ENCODE measurements at places on chromosomes 1 and 21.

DNA sequence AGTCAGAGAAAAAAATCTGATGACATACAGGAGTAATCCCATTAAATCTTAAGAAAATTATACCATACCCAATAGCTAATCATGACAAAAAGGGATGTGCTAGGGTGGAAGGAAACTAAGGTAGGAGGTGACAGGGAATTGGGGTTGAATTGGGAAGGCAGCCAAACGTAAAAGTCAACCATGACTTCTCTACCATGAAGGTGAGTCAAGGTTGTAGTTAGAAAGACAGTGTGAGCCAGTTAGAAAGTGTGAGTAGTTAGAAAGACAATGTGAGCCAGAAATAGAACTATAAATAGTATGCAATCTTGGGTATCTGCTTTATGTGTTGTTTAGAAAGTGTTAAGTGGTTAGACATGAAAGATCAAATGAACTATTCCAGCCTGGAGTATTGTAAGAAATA is 556.8 kb downstream of the AGBL4 start:
- DNase-seq, result no peak

DNA sequence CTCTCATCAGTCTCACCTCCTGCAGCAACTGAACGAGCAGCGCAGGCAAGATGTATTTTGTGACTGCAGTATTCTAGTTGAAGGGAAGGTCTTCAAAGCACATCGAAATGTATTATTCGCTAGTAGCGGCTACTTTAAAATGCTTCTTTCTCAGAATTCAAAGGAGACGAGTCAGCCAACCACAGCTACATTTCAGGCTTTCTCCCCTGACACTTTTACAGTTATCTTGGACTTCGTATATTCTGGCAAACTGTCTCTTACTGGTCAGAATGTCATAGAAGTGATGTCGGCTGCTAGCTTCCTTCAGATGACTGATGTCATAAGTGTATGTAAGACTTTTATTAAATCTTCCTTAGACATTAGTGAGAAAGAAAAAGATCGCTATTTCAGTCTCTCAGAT is 53.7 kb downstream of the ZBTB8A start:
- no peak for DNase-seq

GRCh38 chr1:108190001-108190634 is 10.0 kb downstream of the SLC25A24 start:
- DNase-seq, result no peak

DNA sequence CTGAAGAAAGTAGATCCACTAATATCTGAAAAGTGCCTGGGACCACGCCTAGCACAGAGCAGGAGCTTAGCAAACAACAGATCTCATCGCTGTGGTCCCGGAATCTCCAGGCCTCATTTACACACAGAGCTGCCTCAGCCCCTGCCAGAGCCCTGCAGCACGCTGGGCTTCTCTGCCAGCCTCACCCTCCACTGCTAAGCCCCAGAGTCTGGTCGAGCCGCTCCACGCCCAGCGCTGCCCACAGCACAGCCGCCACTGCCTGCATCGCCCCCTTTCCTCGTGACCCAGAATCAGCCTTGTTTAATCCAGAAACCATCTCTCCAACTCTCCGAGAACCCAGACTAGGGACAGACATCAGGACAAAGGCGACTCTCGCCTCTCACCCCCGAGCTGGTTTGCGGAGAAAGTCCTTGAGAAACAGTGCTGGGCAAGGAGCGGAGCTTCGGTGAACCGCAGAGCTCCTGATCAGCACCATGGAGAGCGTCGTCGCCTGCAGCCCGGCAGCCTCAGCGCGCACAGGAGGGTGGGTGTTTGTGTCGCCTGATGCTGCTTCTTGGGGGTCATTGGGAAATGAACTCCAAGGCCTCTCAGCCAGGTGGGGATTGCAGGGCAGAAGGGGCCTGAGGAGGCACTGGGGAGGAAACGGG is 145.1 kb downstream of the NPHP4 start:
- no peak for DNase-seq

- DNase-seq, result no peak
Measured at GRCh38 chr21:18771845-18772380, 368.3 kb upstream of the TMPRSS15 start.

DNA sequence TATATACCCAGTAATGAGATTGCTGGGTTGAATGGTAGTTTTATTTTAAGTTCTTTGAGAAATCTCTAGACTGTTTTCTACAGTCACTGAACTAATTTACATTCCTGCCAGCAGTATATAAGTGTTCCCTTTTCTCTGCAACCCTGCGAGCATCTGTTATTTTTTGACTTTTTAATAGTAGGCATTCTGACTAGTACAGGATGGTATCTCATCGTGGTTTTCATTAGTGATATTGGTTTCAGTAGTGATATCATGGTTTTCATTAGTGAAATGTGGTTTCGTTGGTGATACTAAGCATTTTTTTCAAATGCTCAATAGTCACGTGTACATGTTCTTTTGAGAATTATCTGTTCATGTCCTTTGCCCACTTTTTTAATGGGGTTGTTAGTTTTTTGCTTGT is 316.8 kb downstream of the PTBP2 start:
- no peak for DNase-seq

DNA sequence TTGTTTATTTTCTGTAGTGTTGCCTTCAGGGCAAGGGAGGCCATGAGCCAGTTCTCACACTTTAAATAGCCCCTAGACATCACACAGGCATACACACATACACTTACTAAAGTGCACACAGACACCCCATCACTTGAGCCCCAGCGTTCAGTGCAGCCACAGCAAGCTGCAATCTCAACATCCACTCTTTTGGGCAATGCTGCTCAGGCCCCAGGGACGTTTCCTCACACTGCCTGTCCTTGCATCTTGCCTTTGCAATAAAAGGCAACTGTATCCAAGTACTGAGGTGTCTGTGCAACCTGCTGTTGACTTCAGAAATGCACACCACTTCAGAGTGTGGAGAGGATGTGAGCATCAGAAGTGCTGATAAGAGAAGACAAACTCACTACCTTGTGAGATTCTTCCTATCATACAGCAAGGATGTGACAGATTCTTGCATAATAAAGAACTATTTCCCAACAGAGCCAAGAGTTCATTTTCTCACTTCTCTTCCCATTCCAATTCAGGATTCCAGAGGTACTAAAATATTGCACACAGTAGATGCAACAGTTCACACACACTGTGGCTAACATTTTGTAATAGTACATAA is 36.2 kb downstream of the IRF2BP2 start:
- no peak for DNase-seq

DNA sequence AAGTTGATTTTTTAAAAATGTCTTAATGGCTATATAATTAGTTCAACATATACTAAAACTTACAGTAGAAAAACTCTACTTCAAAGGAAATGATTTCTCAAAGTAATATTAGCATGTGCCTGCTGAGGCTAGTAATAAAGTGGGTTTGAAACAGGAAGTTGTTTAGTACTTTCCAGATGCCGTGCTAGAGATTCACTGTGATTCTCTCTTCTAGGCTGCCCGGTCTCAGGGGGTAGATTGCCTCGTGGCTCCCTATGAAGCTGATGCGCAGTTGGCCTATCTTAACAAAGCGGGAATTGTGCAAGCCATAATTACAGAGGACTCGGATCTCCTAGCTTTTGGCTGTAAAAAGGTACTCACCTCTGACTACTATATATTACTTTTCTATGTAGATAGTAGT is 9.1 kb downstream of the EXO1 start:
- DNase-seq, result no peak

DNA sequence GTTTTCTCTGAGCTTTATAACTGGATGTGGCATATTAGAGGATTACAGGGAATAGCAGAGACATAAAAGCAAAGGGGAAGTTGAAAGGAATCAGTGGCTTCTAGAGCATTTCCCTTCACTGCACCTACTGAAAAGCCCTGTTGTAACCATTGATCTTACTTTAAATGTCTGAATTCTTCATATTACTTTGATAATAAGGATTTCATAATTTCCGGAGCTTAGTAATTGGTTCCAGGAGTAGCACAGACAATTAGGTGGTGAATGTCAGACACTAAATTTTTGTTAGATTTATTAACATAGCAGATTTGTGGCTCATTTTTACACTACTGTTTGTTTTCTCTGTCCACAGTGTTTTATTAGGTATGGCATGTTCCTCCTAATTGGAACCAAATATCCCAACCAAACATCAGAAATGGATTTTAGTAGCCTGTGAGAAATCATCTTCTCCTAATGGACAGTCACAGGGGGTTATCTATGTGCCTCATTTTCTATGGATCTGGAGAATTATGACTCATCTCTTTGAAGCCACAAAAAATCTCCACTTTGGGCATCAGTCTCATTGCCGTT is 100.5 kb downstream of the GIPC2 start:
- DNase-seq, result no peak

GRCh38 chr1:205665201-205666045 is 14.9 kb downstream of the SLC45A3 start:
- DNase-seq, result peak; percentile 36

- DNase-seq, result no peak
Measured at GRCh38 chr1:51897699-51898031, 19.1 kb upstream of the NRDC start.

GRCh38 chr1:24745711-24746413 is 615 bp downstream of the CLIC4 start:
- DNase-seq, result peak; percentile 24

DNA sequence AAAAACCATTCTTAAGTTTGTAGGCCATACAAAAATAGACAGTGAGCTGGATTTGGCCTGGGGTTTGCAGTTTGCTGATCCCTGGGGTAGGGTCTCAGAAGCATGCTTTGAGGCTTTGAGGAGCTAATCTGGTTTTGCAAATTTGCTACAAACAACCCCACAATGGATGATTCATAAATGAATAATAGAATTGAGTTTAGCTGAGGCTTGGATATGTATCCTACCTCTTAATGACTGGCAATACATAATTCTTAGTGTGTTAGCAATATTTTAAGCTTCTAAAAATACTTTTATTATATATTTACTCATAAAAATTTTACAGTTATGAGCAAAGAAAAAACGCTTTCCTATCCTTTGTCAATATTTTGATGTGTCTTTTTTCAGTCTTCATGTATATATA is 50.6 kb downstream of the ROR1 start:
- DNase-seq, result no peak

DNA sequence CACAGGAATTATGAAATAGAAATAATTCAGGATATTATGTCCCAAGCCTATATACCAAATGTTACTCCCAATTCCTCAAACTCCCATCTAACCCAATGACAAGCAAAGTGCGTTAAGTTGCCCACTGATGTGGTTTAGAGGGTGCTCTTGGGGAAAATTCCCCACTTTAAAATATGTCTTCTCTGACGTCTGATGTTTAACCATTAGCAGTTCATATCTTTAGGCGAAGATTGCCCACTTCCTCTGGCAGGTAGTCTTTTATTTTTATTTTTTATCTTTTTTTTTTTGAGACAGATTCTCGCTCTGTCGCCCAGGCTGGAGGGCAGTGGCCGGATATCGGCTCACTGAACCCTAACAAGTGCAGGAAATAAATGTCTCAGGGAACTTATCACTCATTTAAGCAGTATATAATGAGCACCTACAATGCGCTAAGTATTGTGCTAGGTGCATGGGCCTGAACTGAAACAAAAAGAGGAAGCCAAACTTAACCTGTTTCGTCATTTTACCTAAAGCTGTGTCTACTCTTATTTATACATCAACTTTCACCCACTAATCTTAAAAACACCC is 1.3 kb upstream of the LYST start:
- no peak for DNase-seq

DNA sequence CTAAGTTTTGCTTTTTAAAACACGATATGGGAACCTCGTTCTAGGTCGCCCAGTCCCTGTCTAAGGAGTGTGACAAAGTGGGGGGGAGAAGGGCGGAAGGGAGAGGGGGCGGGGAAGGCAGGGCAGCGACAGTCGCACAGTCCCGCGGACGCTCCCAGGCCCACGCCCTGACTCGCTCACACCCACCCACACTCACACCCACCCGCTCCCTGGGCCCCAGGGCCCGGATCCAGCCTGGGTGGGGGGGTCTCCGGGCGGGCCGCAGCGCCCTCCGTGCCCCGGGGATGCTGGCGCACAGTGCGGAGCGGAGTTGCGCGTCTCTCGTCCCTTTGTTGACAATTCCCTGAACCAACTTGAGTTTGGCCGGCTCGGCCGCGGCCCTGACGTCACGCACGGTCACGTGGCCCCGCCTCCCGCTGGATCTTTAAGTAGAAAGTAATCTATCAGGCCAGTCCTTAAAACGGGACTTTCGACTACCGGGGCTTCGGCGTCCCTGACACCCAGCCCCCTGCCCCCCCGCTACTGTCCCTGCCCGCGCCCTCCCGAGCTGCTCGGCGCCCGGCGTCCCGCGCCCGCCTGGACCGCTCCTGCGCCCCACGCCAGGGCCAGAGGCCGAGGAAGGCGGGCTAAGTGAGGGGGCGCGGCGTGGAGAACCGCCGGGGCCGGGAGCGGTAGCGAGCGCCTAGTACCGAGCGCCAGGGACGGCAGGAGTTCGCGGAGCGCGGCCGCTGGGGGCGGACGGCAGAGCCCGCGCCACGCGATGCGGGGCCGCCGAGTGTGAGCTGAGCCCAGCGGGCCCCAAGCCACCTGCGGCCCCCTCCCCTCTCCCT is at the start of gene FOXD3:
TSS of gene FOXD3 (plus strand) at position 454 of the 830 bp plus-strand sequence. CDS start 492 bp downstream, outside the sequence.
- DNase-seq, result no peak

DNA sequence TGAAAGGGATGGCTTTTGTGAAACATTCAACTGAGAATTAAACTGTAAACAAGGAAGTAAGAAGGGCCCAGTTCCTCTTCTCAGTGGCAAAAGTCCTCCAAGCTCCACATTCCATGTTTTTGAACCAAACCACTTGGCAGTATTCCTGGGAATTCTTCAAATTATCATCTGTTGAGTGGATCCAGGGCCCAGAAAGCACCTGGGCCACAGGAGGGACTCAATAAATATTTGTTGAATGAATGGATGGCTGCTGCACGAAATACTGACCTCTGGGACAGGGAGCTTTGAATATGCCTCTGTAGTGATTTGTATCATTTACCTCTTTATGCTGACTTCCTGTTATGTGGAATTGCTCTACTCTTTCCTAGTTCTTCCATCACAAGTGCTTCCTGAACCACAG is 4.7 kb downstream of the SLC35F3 start:
- no peak for DNase-seq

DNA sequence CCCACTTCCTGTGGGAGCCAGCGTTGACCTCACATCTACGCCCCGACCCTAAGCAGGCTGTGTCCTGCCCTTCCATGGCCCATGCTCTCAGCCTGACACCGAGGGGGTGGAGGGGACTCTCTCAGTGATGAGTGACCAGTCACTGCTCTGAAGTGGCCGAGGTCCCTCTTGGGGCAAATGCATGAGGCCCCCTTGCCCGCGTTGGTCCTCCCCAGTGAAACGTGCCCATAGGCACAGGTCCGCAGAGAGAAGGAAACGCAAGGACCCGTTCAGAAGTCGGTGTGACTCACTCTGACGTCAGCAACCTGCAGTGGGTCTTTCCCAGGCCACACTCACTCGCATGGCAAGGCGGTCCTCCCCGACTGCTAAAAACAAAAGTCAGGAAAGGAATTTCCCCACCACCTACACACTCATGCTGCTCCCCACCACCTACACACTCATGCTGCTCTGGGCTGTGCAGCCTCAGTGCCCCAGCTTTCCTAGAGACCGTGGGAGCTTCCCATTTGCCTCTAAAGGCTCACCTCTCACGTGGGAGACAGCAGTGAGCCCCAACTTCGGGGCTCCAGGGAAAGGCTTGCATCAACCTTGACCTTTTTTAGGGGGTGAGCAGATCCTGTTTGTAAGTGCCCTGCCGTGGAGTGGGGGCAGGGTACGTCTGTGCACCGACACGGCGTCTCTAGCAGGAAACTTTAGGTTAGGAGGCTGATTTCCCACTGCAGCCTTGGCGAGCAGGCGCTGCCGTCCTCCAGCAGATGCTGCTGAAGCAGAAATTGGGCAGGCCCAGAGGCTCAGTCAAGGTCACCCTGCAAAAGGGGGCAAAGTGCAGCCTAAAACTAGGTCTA is 11.4 kb downstream of the UBASH3A start:
- DNase-seq, result no peak

All from NCI-H1092 (cell line).